ENCODE measurements at places on chromosomes 2 and 18.

DNA sequence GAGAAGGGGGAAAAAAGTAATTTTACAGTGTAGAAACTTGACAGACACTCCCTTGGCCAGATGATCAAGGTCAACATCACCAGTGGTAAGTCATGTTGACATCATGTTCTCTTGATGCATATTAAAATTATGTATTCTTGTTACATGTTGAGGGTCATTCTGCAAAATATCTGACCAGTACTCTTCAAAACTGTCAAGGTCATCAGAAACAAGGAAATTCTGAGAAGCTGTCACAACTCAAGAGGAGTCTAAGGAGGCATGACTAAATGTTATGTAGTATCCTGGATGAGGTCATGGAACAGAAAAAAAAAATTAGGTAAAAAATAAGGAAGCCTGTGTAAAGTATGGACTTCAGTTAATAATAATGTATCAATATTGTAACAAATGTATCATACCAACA, 6.3 kb downstream of the SGPP2 start:
- no peak for DNase-seq

DNA sequence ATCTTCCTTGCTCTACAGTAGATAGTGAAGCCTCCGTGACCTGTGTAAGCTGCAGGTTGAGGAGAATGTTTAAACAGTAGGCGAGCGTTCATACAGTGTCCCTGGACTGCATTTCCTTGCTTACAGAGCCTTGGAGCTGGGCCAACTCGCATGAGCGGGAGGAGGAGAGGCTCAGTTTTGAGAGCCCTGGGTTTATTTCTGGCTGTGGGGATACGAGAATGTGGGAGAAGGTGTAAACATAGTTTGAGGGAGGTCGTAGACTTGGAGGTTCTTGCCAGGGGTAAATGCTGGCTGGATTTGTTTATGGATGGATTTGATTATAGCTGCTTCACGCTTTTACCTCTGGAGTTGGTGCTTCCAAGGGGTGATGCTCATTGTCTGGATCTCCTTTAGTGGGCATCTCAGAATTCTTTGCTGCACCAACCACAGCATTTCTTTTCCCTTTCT, 20.8 kb downstream of the CRIM1 start:
- DNase-seq = no peak

- DNase-seq = no peak
Measured at GRCh38 chr2:151855111-151855510, 26.9 kb upstream of the ARL5A start.

GRCh38 chr2:157509744-157510143, 65.9 kb upstream of the CYTIP start:
- no peak for DNase-seq

DNA sequence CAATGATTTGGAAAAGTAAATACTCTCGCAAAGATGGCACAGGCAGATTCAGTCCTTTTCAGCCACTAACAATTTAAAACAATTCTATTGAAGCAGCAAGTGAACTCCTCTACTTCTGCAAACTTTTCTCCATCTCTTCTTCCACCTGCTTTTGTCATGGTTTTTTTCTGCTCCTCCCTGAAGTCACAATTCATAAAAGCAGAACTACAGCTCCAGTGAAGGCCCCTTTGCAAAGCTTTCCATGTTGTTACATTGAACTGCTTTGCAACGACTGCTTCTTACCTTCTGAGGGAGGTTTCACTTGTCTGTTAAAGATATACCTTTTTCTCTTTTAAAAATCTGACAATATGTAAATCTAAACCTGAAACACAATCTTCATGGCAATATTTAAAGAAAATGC, 3.7 kb upstream of the SERTAD2 start:
- no peak for DNase-seq

DNA sequence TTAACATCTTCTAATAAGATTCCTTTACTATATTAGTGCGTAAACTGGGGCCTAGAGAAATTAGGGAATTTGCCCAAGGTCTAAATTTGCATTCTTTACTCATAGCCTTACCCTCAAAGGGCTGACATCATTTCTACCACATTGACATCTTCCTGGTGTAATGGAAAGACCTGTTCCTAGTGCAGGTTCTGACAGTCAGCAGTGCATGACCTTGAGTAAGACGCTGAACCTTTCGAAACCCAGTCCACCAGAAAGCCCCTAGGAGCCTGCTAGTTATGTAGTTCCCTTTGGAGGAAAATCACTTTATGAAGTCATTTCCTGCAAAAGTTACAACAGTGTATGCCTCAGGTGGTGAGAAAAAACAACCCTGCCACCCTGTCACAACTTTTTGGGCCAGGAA, 388.3 kb downstream of the TNS1 start:
- DNase-seq = no peak

- no peak for DNase-seq
Measured at GRCh38 chr2:45862843-45863242, 211.4 kb downstream of the PRKCE start.

DNA sequence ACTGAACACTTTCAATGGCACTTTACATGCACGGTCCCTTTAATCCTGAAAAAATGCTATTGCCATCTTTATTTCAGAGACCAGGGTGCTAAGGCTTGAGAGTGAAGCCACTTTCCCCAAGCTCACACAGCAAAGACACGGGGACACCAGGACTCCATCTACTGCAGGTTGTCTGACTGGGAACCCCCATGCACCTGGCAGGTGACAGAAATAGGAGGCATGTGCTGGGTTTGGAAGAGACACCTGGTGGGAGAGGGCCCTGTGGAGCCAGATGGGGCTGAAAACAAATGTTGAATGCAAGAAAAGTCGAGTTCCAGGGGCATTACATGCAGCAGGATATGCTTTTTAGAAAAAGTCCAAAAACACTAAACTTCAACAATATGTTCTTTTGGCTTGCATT, 5.2 kb upstream of the EHD3 start:
- no peak for DNase-seq

DNA sequence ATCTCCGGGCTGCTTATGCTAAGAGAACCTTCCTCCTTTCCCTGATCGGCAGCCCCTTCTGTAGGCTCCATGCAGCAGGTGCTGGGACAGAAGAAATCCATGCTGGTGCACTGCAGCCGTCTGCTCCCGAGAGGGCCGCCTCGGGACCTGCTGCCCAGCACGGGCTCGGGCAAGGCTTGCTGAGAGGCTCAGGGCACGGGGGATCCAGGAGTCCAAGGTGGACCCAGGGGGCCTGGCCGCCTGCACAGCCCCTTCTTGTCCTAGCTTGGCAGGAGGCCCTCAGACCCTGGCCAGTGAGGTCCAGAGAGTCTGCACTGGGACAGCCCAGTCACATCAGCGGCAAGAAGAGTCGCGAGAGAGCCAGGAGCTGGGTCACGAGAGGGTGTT, 13.3 kb upstream of the DUSP2 start:
- no peak for DNase-seq

GRCh38 chr18:57085371-57085770, 61.5 kb upstream of the BOD1L2 start:
- no peak for DNase-seq

GRCh38 chr2:164826293-164827243, 15.1 kb downstream of the COBLL1 start:
- no peak for DNase-seq

DNA sequence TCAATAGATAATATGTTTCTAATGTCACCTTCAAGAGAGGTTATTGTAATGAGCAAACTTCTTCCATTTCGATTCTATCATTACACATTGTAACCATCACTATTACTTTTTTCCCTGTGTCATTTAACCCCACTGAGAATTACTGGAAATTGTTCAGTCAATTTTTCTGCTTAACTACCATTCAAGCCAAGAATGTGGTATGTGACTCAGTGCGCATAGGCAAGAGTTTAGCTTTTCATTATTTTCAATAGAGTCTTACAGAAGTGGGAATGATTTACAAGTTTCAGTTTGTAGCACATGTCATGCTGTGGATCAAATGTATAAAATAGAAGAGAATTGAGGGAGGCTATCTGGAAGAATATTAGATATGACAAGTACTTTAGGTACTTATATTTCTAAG, 34.3 kb upstream of the PIEZO2 start:
- no peak for DNase-seq

DNA sequence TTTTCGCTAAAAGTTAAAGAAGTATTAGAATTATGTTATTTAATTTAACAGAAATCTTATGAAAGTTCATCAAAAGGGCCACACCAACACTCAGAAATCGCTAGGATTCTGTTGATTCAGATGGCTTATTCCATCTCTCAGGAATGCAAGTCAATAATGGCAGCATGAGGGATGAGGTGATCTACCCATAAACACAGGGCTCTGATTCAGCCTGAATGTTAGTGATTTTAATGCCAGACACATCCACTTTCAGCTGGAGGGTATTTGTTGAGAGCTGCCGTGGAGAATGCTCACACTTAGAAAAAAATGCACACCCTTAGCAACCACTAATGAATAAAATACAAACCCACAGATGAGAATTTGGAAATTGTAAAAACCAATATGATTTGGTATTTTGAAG, 173.3 kb upstream of the ERBB4 start:
- no peak for DNase-seq

DNA sequence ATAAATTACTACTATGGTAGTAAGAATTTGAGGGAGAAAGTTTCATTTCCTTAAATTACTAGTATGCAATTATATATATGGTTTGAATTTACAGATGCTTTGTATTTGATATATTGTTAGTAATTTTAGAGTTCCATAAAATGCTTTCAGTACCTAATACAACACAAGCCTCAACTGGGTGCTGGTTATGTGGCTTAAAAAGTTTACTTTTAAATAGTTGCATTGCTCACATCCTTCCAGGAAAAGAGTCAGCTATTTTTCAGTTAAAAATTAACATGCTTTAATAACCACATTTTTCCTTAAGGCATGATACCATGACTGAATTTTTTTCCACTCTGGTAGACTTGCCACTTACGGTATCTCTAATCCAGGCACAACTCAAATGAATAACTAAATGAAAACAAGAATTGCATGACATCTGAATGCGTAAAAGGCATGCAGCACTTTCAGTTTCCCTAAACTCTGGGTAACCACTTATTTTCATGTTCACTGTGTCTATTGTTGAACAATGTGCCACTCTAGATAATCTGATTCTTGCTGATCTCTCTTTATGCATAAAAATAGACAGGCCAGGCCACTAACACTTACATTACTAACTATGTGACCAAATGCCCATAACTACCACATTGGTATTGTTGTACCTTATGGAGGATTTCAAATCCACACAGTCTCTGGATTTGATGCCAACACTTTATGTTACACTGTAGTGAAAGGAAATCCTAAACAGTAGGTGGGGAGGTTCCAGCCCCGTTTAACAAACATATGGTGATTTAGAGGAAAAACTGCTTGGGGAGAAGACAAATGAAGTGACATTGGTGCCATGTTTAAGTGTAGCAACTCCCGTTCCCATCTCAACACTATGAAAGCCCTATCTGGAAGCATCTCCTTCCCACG, 35.5 kb upstream of the SLC35F5 start:
- DNase-seq = no peak

DNA sequence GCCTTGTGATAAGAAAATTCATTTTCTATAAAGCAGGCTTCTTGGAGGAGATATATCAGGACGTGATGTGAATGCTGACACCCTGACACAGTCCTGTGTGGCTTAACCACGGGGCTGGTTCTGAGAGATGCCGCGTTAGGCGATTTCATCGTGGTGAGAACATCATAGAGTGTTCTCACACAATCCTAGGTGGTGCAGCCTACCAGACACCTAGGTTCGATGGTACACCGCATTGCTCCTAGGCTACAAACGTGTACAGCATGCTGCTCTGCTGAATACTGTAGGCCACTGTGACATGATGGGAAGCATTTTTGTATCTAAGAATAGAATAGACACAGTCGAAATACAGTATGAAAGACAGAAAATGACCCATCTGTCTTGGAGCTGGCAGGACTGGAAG, 82.5 kb downstream of the TNFRSF11A start:
- DNase-seq = no peak

DNA sequence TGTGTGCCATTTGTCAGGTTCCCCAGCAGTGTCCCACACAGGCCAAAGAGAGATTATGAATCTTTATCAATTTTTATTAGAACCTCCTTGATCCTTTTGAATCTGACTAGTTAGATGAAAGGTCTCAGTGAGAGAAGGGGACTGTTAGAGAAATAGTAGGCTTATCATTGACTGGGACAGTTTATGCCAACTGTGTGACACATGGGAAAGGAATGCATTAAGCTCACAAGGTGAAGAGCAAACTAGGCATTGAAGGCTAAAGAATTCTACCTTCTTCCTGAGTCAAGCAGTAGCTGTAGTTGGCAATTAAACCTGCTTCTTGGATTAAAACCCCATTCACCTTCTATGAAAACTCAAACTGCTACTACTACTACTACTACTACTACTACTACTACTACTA, 389.6 kb upstream of the CDH19 start:
- DNase-seq = no peak

GRCh38 chr18:48803951-48804855, 146.6 kb downstream of the SMAD7 start:
- DNase-seq = no peak

- DNase-seq = no peak
Measured at GRCh38 chr2:236157366-236157765, 10.8 kb downstream of the GBX2 start.

- DNase-seq = no peak
Measured at GRCh38 chr18:36088256-36088655, 20.9 kb upstream of the RPRD1A start.

GRCh38 chr2:24881623-24882022, 38.4 kb downstream of the ADCY3 start:
- DNase-seq = no peak

DNA sequence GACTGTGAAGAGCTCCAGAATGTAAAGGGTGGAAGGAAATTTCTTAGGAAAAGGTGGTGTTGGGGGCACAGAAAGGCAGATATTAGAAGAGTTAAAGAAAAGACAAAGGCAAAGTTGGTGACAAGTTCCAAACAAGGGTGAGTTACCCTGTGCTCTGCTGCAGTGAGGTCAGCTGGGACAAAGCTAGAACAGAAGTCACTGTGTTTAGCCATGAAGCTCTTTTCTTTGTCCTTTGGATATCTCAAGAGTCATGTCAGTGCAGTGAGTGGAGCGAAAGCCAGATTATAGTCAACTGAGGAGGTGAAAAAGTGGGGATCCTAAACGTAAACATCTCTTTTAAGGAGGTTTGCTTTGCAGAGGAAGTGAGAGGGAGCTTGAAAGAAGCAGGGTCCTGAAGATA, 187.8 kb upstream of the ALPP start:
- DNase-seq = no peak

DNA sequence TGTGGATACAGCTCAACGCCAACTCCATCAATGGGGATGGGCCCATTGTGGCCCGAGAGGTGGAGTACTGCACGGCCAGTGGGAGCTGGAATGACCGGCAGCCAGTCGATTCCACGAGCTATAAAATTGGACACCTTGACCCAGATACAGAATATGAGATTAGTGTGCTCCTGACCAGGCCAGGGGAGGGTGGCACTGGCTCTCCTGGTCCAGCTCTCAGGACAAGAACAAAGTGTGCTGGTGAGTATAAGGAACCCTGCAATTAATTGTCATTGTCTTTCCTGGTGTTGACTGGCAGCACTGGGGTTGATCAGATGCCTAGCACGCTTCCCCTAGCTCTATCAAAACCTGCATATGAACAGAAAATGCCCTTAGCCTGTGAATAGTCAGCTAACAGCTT, 388.1 kb downstream of the PTPRM start:
- DNase-seq = no peak

Measured in stimulated activated CD8-positive, alpha-beta memory T cell treated with anti-CD3 and anti-CD28 coated beads, Interleukin-7, amount 100 ng/mL, for 48 hours (primary cell).